ENCODE measurements at places on chromosomes 2 and 18.

DNA sequence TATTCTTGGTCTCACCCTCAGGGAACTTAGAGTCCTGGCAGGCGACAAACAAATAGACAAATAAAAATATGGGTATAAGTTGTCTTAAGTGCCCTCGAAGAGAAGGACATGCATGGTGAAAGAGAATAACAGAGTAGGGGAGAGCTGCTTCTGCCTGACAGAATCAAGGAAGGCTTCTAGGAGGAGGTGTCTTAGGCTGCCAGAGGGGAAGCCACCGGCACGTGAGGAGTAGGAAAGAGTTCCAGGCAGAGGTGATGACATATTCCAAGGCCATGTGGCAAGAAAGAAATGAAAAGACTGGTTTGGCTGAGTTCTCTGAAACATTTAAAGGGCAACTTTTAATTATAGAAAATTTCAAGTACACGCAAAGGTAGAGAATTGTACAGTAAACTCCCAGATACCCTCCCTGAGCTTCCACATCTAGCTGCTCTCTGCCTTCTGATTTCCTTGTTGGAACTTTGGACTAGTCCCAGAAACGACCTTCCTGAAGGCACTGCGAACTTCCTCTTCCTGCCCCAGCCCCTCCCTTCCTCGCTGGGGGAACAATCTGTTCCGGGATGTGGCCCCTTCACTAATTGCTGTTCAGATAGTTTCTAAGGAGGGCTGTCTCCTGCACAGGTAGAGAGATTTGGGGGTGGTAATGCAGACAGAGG is 91.7 kb downstream of the DYSF start:
- peak; percentile 55 for DNase-seq

DNA sequence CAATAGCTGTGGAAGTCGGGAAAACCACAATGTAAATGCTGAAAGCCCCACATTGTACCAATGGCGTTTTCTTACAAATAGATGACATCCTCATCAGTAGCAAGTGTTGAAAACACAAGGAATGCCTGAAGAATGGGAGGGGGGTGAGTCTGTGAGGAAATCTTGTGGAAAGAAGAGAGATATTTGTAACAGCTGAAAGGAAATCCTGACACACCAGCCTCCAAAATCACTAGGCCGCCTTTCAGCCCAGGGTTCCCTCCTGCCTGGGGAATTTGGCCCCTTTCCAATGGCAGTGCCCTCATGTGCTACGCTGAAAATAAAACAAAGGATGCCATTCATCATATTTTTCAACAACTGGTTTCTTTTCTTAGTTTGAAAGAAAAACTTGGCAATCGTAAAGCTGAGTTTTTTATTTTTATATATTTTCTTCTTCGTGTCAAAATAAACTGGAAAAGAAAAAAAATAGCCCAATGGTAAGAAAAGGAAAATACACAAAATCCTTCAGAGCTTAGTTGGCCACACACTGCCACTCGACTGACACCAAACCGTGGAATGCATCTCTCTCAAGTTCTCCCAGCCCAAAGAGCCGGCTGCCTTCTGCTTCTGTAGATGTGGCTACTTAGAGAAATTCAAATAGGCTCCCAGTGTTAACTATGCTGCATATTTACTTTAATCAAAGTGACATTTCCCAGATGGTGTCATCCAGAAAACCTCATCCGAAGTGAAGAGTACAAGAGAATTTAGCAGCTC is 52.0 kb downstream of the FTCDNL1 start:
- no peak for DNase-seq

DNA sequence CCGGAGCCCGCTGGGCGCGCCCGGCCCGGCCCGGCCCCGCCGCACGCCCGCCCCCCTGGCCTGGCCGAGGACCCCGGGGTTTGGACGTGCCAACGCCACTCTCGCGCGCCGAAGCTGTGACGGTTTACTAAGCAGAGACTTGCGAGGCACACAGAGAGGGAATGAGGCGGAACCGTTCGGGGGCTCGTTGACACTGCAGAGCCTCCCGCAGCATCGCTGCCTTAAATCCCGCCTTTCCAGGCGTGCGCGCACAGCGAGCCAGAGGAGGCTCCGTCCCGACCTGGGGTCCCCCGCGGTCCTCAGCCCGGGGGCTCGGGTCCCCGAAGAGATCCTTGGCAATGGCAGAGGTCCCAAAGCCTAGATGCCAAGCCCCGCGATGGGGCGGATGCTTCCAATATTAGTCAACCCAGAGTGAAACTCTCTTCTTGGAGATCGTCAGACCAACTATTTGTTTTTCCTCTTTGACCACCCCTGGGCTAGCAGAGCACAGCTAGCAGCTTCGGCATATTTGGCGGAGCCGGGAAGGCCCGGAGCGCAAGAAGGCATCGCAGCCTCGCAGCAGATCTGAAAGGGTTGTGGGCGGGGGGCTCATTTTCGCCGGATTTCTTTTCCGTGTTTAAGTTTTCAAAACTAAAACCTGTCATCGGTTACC is at the start of gene ZNF385B:
Gene ZNF385B (minus strand): TSS at position 197 of the 652 bp plus-strand sequence.
- no peak for DNase-seq

- no peak for DNase-seq
These were observed 70.6 kb downstream of the MGAT5 start for GRCh38 chr2:134324430-134324829.

DNA sequence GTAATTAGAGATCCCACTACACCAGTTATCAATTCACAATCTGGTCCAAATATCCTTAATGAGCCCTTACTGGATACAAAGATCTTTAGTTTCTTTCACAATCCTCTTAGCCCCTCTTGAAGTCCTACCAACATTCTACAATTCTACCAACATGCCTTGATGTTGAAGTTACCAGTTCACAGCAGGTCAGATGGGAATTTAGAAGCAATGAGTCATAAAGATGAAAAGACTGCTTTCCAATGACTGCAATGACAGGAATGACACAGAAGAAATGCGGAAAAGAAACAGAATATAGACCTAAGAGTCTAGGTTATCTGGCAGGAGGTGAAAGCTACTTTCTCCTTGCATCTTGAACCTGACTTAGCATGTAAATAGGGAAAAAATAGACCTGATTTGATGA is 24.5 kb downstream of the RTTN start:
- DNase-seq, result no peak

GRCh38 chr18:30485078-30485477 is 557.5 kb downstream of the DSC3 start:
- DNase-seq, result no peak

DNA sequence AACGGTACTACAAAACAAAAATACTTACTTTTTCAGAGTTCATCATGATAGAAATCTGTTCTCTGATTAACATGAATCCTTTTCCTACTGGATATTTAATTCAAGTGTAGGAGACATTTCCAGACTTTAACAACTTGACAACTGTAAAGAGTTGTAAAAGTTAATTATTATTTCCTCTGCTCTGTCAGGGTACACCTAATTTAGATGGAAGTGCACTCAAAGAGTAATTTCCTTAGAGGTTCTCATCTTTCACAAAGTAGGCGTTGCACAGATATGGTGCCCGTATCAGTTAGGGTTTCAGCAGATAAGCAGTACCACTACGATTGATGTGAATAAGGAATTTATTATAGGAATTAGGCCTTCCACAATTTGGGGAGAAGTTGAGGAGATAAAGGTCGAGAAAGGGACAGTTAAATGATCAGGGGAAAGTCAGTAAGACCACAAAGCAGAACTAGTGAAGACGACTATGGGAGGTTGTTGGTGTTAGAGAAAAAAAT is 16.2 kb upstream of the PDE11A start:
- DNase-seq, result no peak

DNA sequence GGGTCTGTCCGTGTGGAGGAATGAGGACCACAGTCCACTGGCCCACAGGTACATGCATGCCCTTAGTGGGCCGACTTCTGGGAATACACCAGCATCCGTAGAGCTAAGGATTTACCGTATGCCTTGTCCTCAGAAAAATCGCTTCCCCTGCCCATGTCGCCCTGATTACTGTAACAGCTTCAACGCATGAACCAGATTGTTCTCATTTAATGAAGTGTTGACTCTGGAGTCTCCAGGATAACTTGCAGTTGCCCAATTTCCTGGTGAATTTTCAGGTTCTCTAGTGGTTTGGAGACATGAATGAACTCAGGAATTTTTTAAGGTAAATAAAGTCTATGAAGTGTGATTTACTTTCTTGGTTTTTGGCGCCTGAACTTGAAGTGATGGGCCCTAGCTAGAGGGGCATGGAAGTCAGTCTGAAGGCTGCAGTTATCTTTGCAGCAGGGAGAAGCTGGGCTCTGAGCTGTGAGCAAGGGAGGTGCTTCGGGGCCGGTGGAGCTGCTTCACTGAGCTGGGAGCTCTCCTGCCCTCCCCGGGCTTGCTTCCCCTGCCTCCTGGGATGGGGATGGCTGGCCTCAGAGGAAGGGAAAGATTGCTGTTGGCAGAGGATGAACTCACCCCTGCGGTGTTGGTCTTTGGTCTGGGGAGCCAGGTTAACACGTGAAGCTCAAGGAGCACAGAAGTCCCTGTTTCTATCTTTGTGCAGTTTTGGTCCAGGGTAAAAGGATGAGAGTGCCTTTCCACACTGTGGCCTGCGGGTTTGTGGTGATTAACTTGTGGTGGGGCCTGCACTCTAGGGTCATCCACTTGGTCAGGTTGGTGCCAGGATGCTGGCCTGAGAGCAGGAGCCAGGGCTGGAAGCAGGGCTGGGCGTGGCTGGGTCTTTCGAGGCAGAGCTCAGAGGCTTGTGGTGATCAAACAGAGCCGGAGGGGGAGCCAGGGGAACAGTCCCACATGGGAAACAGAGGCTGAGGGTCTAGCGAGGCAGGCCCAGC is 28.1 kb downstream of the TCF7L1 start:
- DNase-seq, result no peak

GRCh38 chr2:143697744-143698143 is 568.5 kb downstream of the ARHGAP15 start:
- no peak for DNase-seq

DNA sequence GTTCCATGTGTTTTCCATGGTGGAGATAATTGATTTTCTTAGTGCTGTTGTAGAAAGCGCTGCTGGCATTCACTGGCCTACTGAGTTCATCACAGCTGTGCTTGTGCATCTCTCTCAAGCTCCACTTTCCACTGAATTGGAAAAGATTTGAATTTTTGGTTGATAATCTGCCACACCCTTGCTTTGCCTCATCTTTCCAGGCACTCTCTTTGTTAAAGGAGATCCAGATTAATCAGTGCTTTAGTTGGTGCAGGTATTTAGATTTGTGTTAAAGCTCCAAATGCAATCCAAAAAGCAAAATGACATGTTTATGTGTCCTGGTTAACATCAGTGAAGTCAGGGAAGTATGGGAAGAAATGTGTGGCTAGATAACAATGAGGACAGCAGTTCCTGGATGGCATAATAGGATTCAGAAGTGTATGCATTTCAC is 2.7 kb upstream of the COL3A1 start:
- no peak for DNase-seq

DNA sequence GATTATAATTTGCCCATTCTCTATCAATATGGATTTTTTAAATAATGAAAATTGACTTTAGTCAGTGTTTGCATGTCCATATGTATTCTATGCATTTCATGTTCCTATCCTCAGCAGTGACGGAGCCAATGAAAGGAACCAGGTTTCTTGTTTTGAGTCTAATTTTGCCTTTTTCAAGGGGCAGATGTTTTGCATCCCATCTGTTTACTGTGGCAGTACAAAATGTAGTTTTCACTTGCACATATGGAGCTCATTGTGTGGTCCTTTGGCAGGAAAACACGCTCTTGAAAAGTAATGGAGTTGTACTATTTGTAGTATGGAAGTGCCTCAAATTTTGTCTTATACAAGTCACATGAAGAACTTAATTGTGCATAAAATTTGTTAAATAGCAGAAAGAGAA is 127.8 kb downstream of the AGPS start:
- DNase-seq, result no peak

DNA sequence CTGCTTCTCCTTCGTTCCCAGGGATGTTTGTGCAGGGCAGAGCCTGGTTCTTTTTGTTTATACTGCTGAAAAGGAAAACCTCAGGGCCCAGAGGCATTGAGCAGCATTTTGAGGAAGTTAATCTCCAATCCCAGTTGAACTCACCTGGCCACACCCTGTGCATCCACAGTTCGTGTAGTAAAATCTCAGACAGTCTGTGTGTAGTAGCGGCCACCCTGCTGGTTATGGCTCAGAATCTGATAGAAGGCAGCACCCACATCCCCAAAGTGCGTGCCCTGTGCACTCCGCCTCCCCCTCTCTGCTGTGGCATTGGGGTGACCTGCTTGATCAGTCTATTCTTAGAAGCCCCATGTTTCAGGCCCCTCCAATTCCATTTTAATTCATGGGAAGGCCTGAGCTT is 10.9 kb downstream of the TRIB2 start:
- no peak for DNase-seq

DNA sequence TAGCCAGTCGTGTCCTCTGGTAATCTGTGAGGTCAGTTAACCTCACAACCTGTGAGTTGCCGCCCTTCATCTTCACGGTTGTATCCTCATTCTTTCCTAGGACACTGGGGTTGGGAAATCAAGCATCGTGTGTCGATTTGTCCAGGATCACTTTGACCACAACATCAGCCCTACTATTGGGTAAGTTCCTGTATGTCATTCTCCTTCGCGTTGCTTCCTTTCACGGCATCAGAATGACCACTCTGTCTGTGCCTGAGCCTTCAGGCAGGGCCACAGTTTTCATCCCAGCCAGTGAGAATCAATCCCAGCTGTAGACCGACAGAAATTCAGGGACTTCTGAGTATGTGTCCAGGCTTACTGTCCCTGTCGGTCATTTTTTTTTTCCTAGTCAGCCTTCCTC is 67.1 kb downstream of the RAB31 start:
- DNase-seq, result no peak

DNA sequence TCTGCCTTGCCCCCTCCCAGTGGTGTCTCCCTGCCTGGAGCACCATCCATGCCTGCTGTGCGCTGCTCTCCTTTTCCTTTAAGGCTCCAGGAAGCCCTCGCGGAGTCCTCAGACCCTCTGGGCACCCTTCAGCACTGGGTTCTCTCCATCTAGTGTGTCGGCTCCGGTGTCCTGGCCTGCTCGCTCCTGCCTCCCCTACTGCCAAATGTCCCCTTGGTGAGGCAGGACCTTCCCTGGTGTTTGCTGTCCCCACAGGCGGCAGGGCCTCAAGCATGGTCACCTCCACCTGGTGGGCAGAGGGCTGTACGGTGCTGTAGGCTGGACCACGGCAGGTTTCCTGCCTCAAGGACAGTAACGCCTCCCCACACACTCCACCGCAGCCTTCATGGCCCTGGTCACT is 90.2 kb downstream of the DGKD start:
- no peak for DNase-seq

- DNase-seq, result peak; percentile 91
These were observed 15.4 kb upstream of the FOSL2 start for GRCh38 chr2:28377195-28377816.

DNA sequence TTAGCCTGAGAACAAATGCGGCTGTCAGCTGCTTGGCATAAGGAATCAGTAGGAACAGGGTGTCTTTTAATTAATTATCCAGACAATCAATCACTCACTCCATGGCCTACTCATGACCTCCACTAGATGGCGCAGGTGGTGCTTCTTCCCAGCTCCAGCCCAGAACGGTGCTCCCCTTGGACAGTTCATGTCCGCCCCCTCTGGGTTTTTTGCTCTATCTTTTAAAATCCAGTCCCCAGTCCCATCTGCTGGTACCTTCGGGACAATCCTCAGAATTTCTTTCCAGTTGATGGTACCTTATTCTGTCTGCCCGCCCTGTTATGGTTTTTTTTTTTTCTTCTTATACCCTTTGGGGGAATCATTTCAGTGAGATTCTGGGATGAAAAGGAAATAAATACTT is 99.8 kb downstream of the CACNB4 start:
- peak; percentile 28 for DNase-seq
